ENCODE measurements at places on chromosomes 2 and 18.

DNA sequence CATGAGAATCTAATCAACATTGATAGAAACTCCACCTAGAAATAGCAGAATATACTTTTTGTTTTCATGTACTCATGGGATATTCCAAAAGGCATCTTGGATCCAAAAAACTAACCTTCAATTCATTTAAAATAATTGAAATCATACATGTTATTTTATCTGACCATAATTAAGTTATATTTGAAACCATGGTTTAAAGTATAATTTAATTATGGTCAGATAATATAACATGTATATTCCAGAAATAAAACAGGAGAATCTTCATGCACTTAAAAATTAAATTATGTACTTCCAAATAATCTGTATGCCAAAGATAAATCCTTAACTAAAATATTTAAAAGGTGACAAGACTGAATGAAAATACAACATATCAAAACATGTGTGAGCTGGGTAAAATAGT is 651.3 kb upstream of the LINC00305 start:
- DNase-seq = no peak

GRCh38 chr18:58005885-58006523 is 38.0 kb upstream of the NEDD4L start:
- no peak for DNase-seq

- no peak for DNase-seq
These were observed 62.2 kb downstream of the RBMS1 start for GRCh38 chr2:160431441-160431840.

- no peak for DNase-seq
These were observed 130.0 kb downstream of the NDUFA10 start for GRCh38 chr2:239895116-239895515.

DNA sequence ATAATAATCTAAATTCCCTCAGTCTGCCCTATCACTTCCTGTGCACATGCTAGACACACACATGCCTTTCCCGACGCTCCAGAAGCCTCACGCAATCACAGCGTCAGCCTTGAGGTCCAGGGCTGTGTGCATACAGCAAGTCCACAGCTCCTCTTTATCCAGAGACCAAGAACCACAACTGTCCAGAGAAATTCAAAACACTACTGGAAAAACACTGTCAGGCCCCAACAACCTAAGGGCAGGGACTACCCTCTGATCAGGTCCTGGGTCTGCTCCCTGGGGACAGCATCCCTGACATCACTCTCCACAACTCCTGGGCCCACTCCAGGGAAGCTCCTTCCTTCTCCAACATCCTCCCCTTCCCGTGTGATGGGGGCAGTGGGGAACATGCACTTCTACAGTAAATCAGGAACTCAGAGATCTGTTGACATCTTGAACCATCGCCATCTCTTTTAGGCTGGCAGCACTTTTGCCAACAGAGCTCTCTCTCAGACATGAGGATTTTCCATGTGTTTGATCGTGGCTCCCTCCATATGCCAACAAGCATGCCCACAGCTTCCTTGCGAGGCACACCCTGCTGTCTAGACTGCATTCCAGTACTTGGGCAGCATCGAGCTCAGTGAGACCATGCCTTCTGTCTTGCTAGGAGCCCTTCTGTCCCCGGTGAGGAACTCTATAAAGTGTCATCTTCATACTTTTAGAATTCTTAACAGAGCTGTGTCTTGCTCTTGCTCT is 15.4 kb downstream of the TEX51 start:
- no peak for DNase-seq

DNA sequence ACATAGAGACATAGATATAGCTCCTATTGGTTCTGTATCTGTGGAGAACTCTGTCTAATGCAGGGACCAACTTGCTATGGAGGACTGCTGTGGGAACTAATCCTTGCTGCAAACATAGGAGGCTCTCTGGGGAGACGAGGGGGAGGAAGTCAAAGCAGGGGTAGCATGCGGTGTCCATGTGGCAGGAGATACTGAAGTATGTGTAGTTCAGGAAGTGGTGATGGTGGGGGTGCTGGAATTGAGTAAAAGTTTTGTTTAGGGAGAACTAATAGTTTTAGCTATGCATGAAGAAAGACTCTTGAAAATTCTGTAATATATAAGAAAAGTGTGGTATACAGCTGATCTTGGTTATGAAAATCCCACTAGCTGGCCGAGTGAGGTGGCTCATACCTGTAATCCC is 62.0 kb downstream of the ANKRD44 start:
- no peak for DNase-seq
